ENCODE measurements at places on chromosomes 5 and 9. TPM values are rescaled to one million over a fixed set of nuclear protein-coding genes. Genes with fewer than 3 reads are reported as not detected.

Gene SH3TC2
- total RNA-seq = not detected

Gene TMEM232
- 0.26 TPM for total RNA-seq

Gene TMEFF1
- total RNA-seq = not detected

Gene PCDHGB4
- not detected for total RNA-seq

Gene NEUROG1
- not detected for total RNA-seq

Gene SLCO6A1
- total RNA-seq = not detected

Gene IFNB1
- total RNA-seq = not detected

Gene WDR31
- 0.47 TPM for total RNA-seq

Gene RNF183
- total RNA-seq = not detected

Gene TTC16
- total RNA-seq = 4.7 TPM

Gene CSF2
- 0.55 TPM for total RNA-seq

DNA sequence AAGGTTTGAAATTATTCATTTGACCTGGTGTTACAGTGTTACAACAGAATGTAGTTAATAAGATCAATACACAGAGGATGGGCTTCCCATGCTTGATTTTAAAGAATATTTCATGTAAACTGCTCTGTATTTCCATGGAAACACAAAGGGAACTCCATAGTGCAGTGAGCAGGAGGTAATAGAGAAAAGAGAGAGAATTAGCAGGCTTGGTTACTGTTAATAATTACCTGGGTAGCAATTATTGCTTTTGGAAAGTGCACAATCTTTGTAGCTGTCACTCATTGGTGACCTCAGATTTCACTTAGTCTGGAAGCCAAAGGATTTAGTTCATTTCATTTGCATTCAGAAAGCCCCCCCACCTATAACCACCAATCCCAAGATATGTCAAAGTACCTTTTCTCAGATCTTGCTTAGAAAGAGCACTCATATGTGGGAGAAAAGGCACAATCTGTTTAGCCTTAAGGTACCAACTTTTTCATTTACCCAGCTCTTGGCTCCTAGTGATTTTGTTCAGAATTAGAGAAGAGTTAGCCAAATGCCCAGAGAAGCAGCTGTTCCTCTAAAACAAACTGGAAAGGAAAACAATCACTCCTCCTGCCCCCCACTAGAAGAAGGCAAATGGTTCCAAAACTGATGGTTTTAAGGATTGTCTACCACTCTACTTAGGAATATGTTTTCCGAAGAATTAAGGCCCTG, 234.5 kb upstream of the SLC24A2 start:
- H3K36me3 ChIP-seq = peaks cover 3% of the 10 kb centered on the region
- H3K27me3 ChIP-seq = no peaks in the 10 kb centered on the region
- H3K4me3 ChIP-seq = no peak overlapping the region

GRCh38 chr9:33136721-33137670, 30.1 kb downstream of the B4GALT1 start:
- no peaks in the 10 kb centered on the region for H3K27me3 ChIP-seq
- peaks cover 69% of the 10 kb centered on the region for H3K4me1 ChIP-seq
- H3K27ac ChIP-seq = peak overlapping the region; percentile 76
- DNase-seq = no peak
- peak overlapping the region; percentile 4 for H3K4me3 ChIP-seq

GRCh38 chr5:177997846-177998245, 1.8 kb upstream of the PROP1 start:
- no peak for DNase-seq
- H3K4me1 ChIP-seq = peaks cover 3% of the 10 kb centered on the region
- H3K36me3 ChIP-seq = no peaks in the 10 kb centered on the region
- peaks cover 23% of the 10 kb centered on the region for H3K27me3 ChIP-seq
- no peak overlapping the region for H3K4me3 ChIP-seq

GRCh38 chr9:36023260-36024048, 13.3 kb upstream of the RECK start:
- DNase-seq = peak; percentile 79
- H3K4me3 ChIP-seq = no peak overlapping the region
- no peak overlapping the region for H3K27ac ChIP-seq
- peaks cover 6% of the 10 kb centered on the region for H3K27me3 ChIP-seq
- no peaks in the 10 kb centered on the region for H3K4me1 ChIP-seq

- no peak for DNase-seq
- no peaks in the 10 kb centered on the region for H3K36me3 ChIP-seq
- no peak overlapping the region for H3K4me3 ChIP-seq
- H3K27me3 ChIP-seq = peaks cover 2% of the 10 kb centered on the region
- H3K27ac ChIP-seq = no peak overlapping the region
Observed at GRCh38 chr5:133123297-133123696, 71.5 kb downstream of the HSPA4 start.

DNA sequence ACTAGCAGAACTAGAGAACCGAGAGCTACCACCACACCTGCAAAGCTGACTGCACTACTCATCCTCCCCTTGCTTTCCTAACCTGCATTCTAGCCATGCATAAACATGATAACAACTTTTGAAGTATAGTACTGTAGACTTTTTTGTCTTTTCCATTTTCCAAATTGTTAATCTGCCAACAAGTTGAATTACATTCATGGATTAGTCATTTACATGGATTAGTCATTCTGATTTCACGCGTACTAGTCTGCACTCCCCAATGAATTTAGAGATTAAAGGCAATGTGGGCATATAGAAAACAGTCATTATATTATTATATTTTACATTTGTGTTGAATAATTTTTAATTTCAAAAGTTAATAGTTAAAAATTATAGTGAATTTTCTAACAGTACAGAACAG, 81.4 kb downstream of the EDIL3 start:
- no peaks in the 10 kb centered on the region for H3K4me1 ChIP-seq
- no peak overlapping the region for H3K4me3 ChIP-seq
- H3K27me3 ChIP-seq = no peaks in the 10 kb centered on the region
- H3K27ac ChIP-seq = no peak overlapping the region

- no peak overlapping the region for H3K4me3 ChIP-seq
- peaks cover 5% of the 10 kb centered on the region for H3K4me1 ChIP-seq
- no peak for DNase-seq
- no peaks in the 10 kb centered on the region for H3K36me3 ChIP-seq
- H3K27ac ChIP-seq = no peak overlapping the region
Observed at GRCh38 chr9:76772686-76773445, 8.6 kb downstream of the PCA3 start.

DNA sequence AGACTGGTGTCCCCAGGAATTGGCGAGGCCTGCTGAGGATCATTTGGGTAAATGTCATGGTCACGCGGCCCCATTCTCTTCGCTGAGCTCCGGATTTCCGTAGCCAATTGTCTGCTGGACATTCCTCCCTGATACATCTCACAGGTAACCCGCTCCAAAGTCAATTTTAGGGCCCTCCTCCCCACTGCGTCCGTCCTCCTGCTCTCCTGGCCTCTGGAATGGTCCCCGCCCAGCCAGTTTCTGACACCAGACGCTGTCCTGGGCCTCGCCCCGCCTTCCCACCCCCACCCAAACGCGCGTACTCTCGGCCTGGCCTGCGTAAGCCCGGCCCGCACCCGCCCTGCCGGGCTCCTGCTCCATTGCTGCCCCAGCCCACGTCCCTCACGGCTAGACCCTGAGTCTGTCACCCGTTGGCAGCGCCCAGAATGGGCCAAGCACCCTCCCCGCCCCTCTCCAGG, 202.0 kb downstream of the AUH start:
- H3K4me3 ChIP-seq = peak overlapping the region; percentile 18
- peaks cover 37% of the 10 kb centered on the region for H3K36me3 ChIP-seq
- H3K27me3 ChIP-seq = no peaks in the 10 kb centered on the region

GRCh38 chr5:169067751-169068173, 233.2 kb downstream of the SLIT3 start:
- DNase-seq = no peak
- H3K27ac ChIP-seq = no peak overlapping the region
- H3K4me3 ChIP-seq = no peak overlapping the region
- no peaks in the 10 kb centered on the region for H3K36me3 ChIP-seq
- H3K4me1 ChIP-seq = no peaks in the 10 kb centered on the region

GRCh38 chr9:91907484-91908292, 42.3 kb downstream of the ROR2 start:
- no peak for DNase-seq
- peak overlapping the region; percentile 26 for H3K4me3 ChIP-seq
- peaks cover 16% of the 10 kb centered on the region for H3K27me3 ChIP-seq
- no peaks in the 10 kb centered on the region for H3K36me3 ChIP-seq
- peak overlapping the region; percentile 50 for H3K27ac ChIP-seq

DNA sequence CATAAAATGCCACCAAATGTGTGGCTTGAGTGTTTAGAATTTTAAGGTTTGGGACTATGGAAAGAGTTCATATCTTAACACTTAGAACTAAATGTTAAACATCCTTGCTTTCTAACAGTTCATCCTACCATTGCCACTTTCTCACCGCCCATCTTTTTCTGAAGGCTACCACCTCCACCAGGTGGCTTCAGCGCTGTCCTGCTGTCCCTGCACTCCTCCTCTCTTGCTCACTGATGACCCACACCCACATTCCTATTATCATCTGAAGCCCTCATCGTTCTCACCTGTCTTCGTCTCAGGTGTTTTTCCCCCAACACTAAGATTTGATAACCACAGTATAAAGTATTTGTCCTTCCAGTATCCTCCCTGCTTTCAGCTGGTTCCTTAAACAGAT, 7.4 kb downstream of the MEGF10 start:
- DNase-seq = no peak
- H3K4me3 ChIP-seq = no peak overlapping the region
- peaks cover 34% of the 10 kb centered on the region for H3K27me3 ChIP-seq
- H3K27ac ChIP-seq = no peak overlapping the region
- no peaks in the 10 kb centered on the region for H3K4me1 ChIP-seq
- H3K36me3 ChIP-seq = no peaks in the 10 kb centered on the region

GRCh38 chr9:125125523-125125922, 17.8 kb downstream of the SCAI start:
- H3K36me3 ChIP-seq = peaks cover 18% of the 10 kb centered on the region
- peak overlapping the region; percentile 96 for H3K27ac ChIP-seq
- H3K4me1 ChIP-seq = peaks cover 41% of the 10 kb centered on the region
- DNase-seq = no peak
- H3K4me3 ChIP-seq = peak overlapping the region; percentile 63

- no peak overlapping the region for H3K4me3 ChIP-seq
- DNase-seq = no peak
- no peaks in the 10 kb centered on the region for H3K27me3 ChIP-seq
- no peak overlapping the region for H3K27ac ChIP-seq
- peaks cover 29% of the 10 kb centered on the region for H3K4me1 ChIP-seq
Observed at GRCh38 chr5:67170767-67171166, 25.8 kb downstream of the CD180 start.

GRCh38 chr5:179124853-179125788, 64.9 kb downstream of the ZNF354C start:
- H3K36me3 ChIP-seq = no peaks in the 10 kb centered on the region
- H3K4me3 ChIP-seq = no peak overlapping the region
- no peaks in the 10 kb centered on the region for H3K27me3 ChIP-seq
- no peak for DNase-seq

- DNase-seq = no peak
- H3K4me3 ChIP-seq = no peak overlapping the region
- H3K36me3 ChIP-seq = no peaks in the 10 kb centered on the region
Observed at GRCh38 chr9:8155706-8156105, 356.1 kb upstream of the DMAC1 start.

- no peak for DNase-seq
- H3K27ac ChIP-seq = no peak overlapping the region
- H3K4me1 ChIP-seq = no peaks in the 10 kb centered on the region
- H3K27me3 ChIP-seq = peaks cover 3% of the 10 kb centered on the region
Observed at GRCh38 chr5:88799938-88800535, 82.9 kb downstream of the MEF2C start.

- no peaks in the 10 kb centered on the region for H3K27me3 ChIP-seq
- peaks cover 66% of the 10 kb centered on the region for H3K4me1 ChIP-seq
- no peak overlapping the region for H3K4me3 ChIP-seq
- peaks cover 42% of the 10 kb centered on the region for H3K36me3 ChIP-seq
- no peak overlapping the region for H3K27ac ChIP-seq
Observed at GRCh38 chr5:140262221-140262620, 40.7 kb downstream of the PFDN1 start.

DNA sequence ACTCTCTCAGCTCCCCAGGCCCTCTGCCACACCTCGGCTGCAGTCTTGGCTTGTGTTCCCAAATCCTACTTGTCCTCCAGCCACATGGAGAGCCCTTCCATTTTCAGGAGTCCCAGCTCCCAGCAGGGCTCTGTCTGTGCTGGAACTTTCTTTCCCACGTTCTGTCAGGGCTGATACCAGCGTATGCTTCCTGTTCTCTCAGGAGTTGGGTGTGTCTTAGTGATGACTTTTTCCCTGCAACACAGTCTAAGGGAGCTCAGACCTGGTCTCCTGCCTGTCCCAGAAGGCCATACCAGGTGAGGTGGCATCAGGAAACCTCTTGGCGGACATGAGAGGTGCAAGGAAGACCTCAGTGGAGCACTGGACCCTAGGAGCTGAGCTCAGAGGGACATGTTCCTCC, 226.5 kb downstream of the HSPA4 start:
- no peaks in the 10 kb centered on the region for H3K36me3 ChIP-seq
- no peak overlapping the region for H3K27ac ChIP-seq
- no peaks in the 10 kb centered on the region for H3K4me1 ChIP-seq
- DNase-seq = no peak
- no peak overlapping the region for H3K4me3 ChIP-seq

GRCh38 chr5:78613756-78614155, 34.8 kb downstream of the LHFPL2 start:
- H3K4me1 ChIP-seq = no peaks in the 10 kb centered on the region
- DNase-seq = no peak
- H3K27me3 ChIP-seq = peaks cover 16% of the 10 kb centered on the region
- no peak overlapping the region for H3K27ac ChIP-seq
- H3K36me3 ChIP-seq = no peaks in the 10 kb centered on the region
- H3K4me3 ChIP-seq = no peak overlapping the region

DNA sequence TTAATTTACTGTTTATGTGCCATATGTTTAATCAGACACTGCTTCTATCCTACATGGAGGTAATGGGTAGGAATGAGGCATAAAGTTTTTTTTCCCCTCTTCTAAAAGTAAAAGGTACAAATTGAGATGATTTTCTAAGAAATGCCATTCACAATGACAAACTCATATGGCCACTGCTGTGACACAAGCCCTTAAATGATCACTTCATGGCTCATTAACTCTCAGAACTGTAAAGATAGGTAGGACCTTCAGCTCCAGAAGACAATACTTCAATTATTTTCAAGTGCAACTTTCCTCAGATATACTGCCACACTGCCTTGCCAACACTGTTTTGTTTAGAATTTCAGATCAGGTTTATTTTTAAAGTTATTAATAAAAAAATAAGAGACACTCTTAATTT, 362.9 kb upstream of the ZNF608 start:
- DNase-seq = no peak
- H3K27me3 ChIP-seq = no peaks in the 10 kb centered on the region
- no peak overlapping the region for H3K27ac ChIP-seq
- no peaks in the 10 kb centered on the region for H3K4me1 ChIP-seq
- H3K36me3 ChIP-seq = no peaks in the 10 kb centered on the region
